ENCODE measurements at places on chromosomes 3 and 15. TPM values are rescaled to one million over a fixed set of nuclear protein-coding genes. Genes with fewer than 3 reads are reported as not detected.

DNA sequence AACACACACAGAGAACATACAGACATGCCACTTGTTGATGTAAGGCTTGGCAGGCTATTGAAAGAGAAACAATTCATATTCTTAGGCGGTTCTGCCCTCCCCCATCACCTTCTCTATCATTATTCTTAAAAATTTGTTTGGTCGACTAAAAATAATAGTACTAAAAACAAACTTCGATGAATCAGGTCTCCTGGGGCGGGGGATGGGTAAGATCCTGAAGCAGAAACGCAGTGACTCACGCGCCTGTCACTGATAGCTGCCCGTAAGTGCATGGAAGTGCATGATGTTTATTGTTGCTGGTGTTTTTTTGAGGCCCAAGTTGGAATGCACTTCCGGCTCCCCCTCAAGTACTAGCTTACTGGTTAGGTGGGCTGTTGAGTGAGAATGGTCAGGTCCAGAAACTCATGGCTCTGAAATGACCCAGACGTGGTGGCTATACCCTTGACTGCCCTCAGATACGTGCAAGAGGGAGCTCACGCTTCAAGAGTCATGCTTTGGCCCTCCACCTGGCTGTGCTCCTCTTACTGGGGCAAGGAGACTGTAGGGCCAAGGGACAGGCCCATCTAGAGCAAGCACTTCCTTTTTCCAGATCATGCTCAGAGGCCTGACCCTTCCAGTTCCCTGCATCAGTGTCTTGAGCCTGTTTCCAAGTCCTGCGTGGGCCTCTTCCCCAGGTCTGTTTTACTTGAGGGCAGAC, 10.9 kb downstream of the SMAD3 start:
- no peak for DNase-seq

- no peak for DNase-seq
These were observed 97.2 kb downstream of the FAM43A start for GRCh38 chr3:194782698-194783404.

DNA sequence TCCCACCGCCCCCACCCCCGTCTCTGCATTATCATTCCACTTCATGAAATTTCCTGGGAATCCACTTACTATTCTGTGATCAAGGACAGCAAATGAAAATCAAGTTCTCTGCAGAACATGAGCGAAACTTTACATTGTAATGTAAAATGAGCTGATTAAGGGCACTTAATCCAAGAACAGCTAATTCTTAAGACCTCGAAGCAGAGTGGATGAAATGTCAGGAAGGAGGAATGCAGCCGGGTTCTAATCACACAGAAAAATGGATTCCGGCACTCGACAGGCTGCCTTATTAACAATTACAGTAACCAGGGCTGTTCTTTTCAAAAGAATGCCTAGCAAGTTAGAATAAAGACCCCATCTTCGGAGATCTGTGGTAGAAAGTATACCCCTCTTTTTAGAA, 57.5 kb downstream of the RFTN1 start:
- DNase-seq = no peak

- DNase-seq = no peak
These were observed 2.8 kb upstream of the SST start for GRCh38 chr3:187673012-187673411.

GRCh38 chr3:98710067-98710659, 53.0 kb upstream of the ST3GAL6 start:
- no peak for DNase-seq

DNA sequence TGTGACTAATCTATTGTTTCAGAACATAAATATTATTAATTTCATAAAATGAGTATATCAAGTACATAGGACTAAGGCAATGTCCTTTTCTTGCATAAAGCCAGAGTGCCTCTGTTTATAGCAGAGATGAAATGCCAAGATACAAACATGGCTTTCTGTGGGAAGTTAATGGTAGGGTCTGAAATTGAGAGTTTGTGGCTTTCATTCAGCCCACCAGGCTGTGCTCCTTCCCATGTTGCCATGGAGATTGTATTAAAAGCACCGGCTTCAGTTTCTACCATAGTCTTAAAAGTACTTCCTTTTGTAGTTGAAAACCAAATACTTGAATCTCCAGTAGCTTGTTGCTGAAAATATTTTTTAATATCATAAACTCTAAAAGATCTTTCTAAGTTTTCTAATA, 114.0 kb downstream of the LRRC28 start:
- DNase-seq = no peak

The GREM1 gene
- 56.6 TPM for total RNA-seq

DNA sequence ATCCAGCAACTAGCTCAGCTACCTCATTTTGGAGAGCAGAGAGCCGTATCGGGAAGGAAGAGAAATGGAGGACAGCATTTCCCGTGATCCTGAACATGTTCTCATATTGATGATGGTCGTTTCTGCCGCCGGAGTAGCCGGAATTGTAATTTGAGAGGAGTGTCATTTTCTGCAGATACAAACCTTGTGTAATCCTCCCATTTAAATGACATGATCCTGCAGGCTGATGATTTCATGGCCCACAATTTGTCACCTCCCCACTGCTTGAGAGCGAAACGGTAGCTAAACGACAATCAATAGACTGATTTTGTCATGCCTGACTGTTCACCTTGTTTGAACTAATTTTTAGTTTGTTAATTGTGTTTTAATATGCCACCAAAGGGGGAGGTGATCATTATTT, 126.5 kb upstream of the CNTN6 start:
- no peak for DNase-seq

GRCh38 chr3:142180761-142181362, 31.5 kb upstream of the TFDP2 start:
- DNase-seq = no peak

- no peak for DNase-seq
These were observed 108.5 kb downstream of the SAMMSON start for GRCh38 chr3:70108072-70108471.

DNA sequence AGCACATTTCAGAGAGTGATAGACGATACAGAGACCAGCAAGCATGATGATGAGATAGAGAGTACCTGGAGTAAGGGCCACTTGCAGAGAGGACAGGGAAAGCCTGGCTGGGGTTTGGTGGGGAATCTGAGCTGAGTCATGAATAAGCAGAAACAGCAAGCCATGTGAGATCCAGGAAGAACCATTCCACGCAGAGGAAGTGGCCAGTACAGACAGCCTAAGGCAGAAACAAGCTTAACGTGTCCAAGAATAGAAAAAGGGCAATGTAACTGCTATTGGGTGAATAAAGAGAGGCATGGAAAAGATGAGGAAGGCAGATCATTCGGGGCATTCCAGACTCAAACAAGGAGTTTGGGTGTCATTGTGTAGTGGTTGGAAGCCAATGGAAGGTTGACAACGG, 816.3 kb upstream of the CFAP20DC start:
- DNase-seq = no peak

GRCh38 chr3:66019896-66020295, 18.8 kb downstream of the MAGI1 start:
- no peak for DNase-seq

DNA sequence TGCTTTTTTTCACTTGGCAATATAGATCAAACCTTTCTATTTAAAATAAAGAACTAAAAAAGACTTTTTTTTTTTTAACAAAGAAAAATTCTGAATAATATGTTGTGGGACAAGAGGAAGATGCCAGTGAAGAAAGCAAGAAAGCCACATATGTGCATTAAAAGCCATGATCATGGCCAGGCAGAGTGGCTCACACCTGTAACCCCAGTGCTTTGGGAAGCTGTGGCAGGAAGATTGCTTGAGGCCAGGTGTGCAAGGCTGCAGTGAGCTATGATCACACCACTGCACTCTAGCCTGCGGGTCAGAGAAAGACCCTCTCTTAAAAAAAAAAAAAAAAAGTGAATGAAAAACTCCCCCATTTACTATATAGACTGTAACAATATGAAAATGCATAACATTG, 23.9 kb downstream of the C2CD4B start:
- no peak for DNase-seq

DNA sequence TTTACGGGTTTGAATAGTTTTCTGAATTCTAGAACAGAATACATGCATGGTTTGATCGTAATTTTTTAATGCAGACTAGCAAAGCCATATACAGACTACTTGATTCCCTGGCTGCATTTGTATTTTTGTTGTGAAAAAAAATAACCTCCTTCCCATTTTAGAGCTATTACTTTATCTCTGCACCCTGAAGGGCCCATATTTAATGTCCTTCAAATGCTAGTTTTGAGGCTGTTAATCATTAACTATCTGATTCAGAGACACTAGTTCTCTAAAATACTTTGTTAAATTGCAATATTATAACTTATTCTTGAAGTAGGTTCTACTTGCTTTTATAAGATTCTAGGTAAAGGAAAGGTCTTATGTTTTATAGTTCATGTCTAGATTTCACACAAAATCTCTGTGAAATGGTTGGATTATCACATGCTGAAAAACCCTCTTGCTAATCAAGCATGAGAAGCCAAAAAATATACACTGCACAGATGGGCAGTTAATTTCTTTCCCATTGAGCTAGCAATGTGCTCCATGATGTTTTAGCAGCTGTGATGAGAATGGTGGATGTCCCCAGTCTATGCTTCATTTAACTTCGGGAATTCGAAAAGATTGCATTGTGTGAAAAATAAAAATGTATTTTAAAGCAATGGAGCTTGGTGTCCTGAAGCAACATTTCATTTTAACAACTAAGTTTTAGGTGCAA, 634.0 kb upstream of the BCHE start:
- no peak for DNase-seq

DNA sequence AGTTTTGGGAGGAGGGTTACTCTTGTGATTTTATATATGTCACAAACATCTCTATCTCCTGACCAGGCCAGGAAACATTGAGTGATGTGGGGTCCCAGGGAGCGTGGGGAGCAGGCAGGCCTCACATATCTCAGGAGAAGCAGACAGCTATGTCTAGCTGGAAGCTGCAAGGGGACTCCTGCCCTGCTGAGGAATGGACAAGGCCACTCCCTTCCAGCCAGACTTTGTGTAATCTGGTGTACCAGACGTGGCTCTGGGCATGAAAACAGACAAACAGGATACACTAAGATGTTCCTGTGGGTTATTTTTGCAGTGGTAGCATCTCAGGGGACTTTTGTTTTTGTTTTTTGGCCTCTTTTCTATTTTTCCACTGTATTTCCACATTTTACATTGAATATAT, 23.2 kb downstream of the CYP8B1 start:
- DNase-seq = peak; percentile 25

DNA sequence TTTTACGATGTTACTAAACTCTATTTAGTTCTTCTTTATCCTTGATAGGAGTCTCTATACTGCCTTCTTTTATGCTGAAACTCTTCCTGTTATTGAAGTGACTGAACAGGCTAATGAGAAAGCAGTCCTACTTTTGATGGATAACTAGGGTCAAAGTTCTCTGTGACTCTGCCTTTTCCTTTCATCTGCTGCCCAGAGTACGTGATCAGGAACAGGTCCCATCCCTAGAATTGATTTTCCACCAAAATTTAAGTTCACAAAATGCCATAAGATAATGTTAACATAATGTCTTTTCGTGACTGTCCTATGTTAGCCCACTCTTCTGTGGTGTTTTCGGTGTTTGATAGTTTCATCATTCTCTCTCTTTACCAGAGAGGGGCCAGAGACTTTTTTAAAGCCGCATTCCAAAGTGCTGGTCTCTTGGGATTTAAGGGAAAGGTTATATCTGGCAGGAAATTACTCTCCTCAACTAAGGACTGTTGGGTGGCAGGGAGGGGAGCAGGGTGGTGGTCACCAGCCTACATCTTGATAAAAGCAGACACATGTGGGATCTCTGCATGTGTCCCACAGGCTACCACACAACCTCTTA, 50.3 kb upstream of the PLXND1 start:
- no peak for DNase-seq

DNA sequence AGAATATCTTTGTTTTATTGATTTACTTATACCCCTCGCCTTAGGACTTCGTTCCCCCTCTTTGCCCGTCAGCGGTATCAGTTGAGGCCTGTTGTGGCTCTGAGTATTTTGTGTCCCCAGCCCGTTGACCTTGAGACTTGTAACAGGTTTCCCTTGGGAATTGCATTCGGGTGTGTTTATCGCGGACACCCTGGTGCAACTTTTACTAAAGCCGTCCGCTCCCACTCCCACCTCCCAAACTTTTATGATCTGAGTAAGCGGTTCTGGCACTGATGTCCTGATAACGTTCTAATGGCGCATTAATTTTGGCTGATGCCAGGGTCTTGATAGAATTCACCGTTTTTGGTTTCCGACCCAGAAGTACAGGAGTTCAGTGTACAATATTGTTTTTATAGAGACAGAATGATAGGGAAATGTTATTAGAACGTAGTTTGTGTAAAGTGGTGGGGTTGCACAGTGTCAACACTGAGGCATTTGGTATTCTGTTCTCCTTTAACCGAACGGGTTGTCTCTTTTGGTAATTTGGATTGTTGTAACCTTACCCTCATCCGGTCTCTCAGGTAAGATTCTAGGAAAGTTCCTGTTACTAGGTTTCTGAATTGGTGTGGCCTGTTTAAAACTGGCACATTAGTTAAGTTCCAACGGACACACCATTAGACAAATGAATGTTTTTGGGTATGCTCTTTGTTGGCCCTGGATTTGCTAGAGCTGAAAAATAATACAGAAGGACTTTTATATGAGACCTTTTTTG, 47.8 kb downstream of the OIP5 start:
- no peak for DNase-seq

GRCh38 chr3:106068381-106068780, 199.6 kb upstream of the CBLB start:
- no peak for DNase-seq

The TRH gene
- total RNA-seq = 5.3 TPM
